Stimulated activated CD8-positive, alpha-beta memory T cell treated with anti-CD3 and anti-CD28 coated beads, Interleukin-4, amount 100 ng/mL, for 4 hours (primary cell): ENCODE measurements at places on chromosomes 5 and 9.

DNA sequence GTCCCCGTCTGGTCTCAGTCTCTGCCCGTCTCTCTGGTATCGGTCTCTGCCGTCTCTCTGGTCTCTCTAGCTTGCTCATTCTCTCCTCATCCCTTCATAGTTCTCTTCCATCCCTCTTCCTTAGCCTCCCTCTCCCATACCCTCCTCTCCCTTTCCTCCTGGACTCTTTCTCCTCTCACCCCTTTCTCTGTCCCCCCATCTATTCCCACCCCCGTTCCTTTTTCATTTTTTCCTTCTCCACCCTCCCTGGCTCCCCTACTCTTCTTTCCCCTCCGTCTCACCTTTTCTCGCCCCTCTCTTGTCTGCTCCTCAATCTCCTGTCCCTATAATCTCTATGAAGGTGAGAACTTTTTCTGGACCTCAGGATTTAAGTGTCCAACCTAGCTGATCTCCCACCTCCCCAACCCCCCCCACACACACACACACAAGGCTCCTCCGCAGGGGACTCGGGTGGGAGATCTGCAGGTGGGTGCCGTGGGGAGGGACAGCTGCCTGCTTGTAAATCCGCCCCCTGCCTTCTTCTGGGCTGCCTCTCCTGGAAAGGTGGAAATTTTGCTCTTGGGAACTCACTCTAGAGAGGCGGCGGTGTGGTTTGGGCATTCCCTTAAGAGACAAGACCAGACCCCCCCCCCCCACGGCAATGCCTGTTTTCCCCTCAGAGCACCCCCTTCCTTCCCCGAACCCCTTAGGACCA lies 953 bp downstream of the UBE2QL1 start:
- DNase-seq = no peak

DNA sequence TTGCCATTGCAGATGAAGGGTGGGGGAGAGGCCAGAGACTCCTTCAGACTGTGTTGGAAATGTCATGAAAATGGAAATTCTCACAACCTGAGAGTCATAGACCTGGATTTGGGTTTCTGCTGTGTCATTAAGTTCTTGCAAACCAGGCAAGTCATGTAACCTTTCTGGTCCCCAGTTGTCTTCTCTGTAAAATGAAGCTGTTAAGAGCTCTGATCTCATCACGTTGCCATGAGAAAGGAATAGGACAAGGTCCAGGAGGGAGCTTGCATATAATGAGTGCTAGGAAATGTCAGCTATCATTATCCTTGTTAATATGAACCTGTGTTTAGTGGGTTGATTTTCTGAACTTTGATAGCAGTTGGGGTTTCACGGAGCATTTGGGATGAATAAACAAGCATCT lies 59.1 kb downstream of the FGF1 start:
- no peak for DNase-seq

- no peak for DNase-seq
Measured at GRCh38 chr5:38059876-38060275, 198.5 kb upstream of the EGFLAM start.

DNA sequence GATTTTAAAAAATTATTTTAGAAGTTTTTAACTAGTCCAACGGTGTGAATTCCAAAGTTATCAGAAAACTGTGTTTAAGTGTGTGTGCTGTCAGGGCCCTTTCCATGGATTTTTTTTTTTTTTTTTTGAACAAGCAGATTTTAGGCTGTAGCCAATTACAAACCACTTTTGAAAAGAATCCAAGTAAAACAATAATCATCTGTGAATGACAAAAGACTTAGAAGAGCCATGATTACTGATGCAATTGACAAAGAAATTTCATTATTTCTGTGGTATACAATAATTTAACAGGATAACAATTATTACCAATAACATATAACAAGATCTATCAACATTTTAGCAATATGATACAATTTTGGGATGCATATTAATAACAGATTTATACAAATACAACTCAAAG lies 16.2 kb upstream of the PAIP1 start:
- no peak for DNase-seq

- DNase-seq = no peak
Measured at GRCh38 chr9:124780060-124780756, 3.3 kb downstream of the OLFML2A start.

DNA sequence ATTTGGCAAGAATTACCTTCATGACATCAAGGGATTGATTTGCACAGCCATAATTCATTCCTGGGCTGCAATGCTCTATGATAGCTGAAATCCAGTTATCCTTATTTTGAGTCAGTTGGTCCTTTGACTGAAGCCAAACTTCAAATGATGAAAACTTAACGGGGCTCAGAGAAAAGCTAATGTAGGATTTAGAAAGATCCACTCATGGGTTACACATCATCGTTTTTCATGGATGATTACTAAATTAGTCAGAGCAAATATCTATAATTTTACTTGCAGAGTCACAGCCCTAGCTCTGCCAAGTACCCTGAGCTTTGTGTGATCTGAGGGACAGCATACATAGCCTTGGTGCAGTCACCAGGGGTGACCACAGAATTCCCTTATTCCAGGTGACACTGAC lies 27.3 kb upstream of the MUSK start:
- no peak for DNase-seq

- no peak for DNase-seq
Measured at GRCh38 chr5:149242339-149242738, 29.3 kb upstream of the AFAP1L1 start.

DNA sequence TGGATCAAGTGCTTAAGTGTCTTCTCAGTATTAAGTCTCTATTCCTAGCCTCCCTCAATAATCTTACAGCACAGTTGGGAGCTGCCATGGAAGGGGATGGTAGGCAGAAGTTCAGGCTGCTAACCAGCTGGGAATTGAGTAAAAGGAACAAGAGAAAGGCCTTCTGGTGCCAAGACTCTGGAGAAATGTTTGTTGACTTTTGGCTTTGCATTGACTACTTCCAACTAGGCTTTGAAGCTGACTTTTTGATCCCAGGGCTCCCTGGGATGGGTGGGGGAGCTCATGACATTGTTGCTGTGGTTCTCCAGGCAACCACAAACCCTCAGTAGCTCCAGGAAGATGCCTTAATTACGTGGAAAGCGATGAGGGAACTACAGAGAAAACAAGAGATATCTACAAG lies 85.2 kb upstream of the HTR4 start:
- no peak for DNase-seq

DNA sequence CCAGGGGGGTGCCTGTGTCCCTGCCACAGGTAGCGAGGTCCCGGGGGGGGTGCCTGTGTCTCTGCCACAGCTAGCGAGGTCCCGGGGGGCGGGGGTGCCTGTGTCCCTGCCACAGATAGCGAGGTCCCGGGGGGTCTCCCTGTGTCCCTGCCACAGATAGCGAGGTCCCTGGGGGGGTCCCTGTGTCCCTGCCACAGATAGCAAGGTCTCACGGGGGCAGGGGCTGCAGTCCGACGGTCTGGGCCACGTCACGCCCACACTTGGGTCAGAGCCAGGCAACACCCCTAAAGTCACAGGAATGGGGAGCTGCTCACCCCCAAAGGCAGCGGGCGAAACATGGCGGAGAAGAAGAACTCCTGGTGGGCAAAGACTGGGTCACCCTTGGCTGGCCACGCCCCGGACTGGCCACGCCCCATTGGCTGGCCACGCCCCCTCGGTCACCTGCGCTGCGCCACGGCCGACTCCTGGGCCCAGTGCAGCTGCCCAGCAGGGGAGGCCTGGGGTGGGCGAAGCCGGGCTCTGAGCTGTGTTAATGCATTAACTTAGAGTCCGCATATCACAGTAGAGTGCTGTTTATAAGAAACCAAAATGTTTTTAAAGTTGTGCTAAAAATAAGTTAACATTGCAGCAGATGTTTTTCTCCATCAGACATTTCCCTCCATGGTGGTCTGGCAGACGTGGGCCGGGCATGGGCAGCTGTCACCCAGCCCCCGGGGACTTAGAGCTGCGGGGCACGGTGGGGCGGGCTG lies 7.0 kb downstream of the NOXA1 start:
- no peak for DNase-seq

GRCh38 chr5:78497573-78498533 lies 137.4 kb downstream of the SCAMP1 start:
- DNase-seq = no peak
